Activated CD4-positive, alpha-beta T cell treated with anti-CD3 and anti-CD28 coated beads, Interleukin-2, Interleukin-4, amounts not matched to agents 100 ng/mL and 50 ng/mL, durations not matched to agents 16 hours and 8 hours (primary cell): ENCODE measurements at places on chromosomes 2 and 18.

- no peak for DNase-seq
Observed at GRCh38 chr18:59306640-59307039, 11.8 kb downstream of the CPLX4 start.

- no peak for DNase-seq
Observed at GRCh38 chr2:1222056-1222455, 191.2 kb upstream of the TPO start.

- DNase-seq = no peak
Observed at GRCh38 chr2:207083361-207084110, 82.2 kb downstream of the KLF7 start.

DNA sequence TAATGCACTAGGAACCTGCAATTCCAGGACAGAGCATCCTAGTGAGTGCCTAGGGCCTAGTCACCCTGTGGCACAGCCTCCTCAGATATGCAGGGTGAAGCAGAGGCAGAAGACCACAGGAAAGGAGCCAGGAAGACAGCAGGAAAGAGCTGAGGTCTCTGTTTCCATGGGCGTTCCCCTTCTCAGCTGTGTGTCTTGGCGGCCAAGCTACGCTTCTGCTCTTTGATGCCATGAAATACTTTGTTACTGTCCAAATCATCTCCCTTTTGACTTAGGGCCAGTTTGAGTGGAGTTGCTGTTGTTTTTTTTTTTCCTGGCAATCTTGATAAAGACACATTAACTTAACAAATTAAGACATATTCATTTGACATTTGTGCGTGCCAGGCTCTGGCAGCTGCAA is 67.3 kb downstream of the APOB start:
- DNase-seq = no peak

GRCh38 chr18:73670039-73670438 is 477.6 kb downstream of the FBXO15 start:
- no peak for DNase-seq
